Right hindlimb (tissue), 1 donor: ENCODE measurements at places on chromosomes 16 and 17.

GRCh38 chr17:73179387-73179786 is 13.5 kb upstream of the COG1 start:
- no peak for DNase-seq

- DNase-seq, result no peak
Observed at GRCh38 chr16:8751481-8752311, 45.7 kb downstream of the TMEM186 start.

- no peak for DNase-seq
Observed at GRCh38 chr17:59561042-59561441, 4.4 kb upstream of the DHX40 start.

GRCh38 chr17:38844261-38844757 is 9.2 kb downstream of the RPL23 start:
- no peak for DNase-seq

- DNase-seq, result no peak
Observed at GRCh38 chr17:51087072-51087757, 33.5 kb downstream of the SPAG9 start.

DNA sequence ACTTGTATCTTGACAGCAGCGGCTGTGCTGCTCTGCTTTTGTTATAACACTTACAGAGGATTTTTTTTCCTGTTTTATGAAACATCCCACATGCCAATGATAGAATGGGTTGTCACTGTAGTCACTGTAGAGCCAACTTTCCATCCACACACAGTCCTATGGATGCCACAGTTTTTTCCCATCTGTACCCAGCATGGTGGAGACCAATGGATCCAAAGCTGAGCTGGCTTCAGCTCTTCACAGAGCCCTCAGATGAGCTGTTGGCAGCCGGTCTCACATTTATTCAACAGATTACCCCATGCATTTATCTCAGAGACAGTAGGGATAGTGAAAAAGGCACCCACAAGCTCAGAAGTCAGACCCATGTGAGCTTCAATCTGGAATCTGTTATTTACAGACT is 91.4 kb upstream of the CACNG5 start:
- no peak for DNase-seq

DNA sequence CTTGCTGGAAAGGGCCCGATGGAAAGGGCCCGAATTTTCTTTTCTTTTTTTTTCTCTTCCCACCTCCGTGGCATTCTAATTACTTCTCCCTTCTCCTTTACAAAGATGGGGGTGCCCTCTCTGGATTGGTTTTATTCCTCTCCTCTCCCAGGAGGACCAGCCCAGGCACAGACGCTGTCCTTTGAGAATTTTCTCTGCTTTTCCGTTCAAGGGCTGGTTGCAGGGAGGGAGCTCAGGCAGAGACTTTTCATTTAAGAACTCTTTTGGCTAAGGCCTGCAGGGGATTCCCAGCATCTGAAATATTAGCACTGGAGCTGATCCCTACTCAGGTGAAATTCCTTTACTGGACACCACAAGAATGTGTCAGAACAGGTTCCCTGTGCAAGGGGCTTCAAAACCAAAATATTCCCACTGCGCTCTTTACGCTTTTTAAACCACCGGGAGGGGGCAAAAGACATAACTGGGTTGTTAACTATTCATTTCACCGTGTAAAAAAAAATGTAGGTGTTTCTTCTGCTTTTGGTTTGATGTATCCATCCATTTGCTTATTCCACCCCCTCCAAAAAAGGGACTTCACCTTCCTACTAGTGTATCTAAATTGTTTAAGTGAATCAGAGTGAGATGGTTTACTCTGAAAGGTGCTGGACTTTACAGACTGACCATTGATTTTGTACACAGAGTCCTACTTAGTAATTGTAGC is 1.4 kb downstream of the NFAT5 start:
- no peak for DNase-seq

- no peak for DNase-seq
Observed at GRCh38 chr16:50747207-50747956, 5.5 kb downstream of the CYLD start.

GRCh38 chr16:85229869-85230462 is 117.7 kb upstream of the CIBAR2 start:
- no peak for DNase-seq

DNA sequence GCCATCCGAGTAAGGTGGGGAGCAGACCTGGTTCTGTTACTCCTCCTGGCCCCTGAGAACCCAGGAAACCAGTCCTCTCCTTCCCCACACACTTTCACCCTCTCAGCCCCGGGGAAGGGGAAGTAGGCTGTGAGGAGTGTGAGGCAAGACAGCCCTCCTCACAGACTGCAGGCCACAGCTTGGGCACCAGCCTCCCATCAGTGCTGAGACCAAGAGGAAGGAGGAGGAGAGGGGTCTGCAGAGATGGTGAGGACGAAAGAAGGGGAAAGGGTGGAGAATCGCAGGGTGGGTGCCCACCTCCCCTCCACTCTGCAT is 7.0 kb downstream of the G6PC3 start:
- no peak for DNase-seq

- no peak for DNase-seq
Observed at GRCh38 chr17:80248894-80249710, 11.6 kb upstream of the RNF213 start.

DNA sequence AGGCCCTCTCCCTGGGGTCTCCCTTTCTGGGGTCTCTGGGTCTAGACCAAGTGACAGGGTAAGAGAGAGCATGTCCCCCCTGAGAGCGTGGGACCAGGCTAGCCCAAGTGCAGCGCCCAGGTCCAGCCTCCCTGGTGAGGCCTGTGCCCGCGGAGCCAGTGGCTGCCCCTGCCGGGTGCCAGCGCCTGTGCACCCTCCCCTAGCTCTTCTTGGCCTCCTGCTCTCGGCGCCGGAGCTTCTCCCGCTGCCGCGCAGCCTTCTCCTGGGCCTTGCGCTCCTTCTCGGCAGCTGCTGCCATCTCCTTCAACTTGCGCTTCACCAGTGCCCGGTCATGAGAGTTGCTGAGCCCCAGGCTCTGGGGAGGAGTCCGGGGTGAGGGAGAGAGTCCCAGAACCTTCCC is 17.3 kb downstream of the SAMD14 start:
- no peak for DNase-seq
